ENCODE measurements at places on chromosomes 1 and 21.

DNA sequence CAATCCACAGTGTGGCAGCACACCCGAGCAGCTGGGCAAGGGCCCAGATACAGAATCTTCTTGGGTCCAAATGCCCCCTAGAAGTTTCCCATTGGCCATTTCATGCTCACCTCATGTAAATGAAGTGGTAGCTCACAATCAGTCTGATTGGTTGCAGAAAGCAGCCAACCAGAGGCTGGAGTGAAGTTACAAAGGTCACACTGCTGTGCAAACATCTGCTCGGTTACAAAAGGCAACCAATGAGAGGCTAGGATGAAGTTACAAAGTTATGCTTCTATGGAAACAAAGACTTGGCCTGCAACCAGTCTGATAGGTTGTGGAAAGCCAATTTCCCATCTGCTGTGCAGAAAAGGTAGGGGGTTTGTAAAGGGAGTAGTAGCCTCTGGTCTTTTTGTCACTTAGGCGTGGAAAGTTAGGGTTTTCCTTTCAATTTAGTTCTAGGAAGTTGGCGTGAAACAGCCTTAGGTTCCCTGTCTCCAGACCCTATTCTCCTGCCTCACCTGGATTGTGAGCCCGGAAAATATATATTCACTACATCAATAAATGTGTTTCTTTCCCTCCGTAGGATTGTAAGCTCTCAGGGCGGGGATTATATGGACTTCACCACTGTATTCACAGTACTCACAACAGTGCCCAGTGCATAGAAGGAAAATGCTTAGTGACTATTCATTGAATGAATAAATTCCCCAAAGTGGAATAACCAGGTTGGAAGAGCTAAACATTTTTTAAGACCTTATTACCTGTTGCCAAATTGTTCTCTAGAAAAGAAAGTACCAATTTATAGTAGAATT, 91.9 kb downstream of the URB2 start:
- no peak for DNase-seq

GRCh38 chr1:53734650-53735211, 4.2 kb downstream of the GLIS1 start:
- no peak for DNase-seq

GRCh38 chr1:72281144-72281543, 1.2 kb downstream of the NEGR1 start:
- no peak for DNase-seq

- DNase-seq = no peak
These were observed 47.9 kb downstream of the NPHP4 start for GRCh38 chr1:5944154-5944842.

GRCh38 chr1:40344597-40344996, 27.5 kb upstream of the COL9A2 start:
- no peak for DNase-seq

GRCh38 chr1:117594261-117594990, 11.4 kb upstream of the TENT5C start:
- no peak for DNase-seq

DNA sequence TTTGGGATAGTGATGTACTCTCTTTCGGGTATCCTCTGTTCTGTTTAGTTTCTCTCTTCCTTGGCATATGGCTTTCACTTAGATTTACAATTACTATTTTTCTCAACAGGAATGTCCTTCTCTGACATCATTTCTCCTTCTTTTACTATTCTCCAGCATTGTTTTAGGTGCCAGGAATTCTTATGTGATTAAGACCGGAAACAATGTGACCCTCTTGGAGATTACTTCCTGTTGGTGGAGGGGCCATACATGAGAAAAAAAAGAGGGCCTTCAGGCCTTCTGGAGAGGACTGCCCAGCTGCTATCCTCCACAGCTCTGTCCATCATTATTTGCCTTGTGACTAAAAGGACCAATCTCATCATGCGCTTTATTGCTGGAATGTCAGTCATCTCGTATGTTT, 50.4 kb upstream of the ADAMTS5 start:
- DNase-seq = no peak

DNA sequence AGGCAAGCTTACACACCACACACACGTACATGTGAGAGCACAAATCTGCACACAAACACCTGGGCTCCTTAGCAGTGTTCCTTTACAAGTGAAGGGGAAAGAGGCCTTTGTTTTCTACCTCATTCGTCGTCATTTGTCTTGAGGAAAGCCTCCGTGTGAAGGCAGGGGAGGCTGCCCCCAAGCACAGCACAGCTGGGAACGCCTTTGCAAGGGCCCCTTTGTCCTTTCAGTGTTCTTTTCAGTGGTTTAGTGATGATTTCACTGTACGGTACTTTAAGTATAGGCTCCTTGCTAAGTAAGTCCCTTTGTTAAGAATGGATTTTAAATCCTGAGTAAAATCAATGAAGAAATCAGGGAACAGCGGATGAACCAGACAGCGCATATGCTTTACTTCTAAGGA, 94.1 kb downstream of the PGBD5 start:
- no peak for DNase-seq

GRCh38 chr1:40593449-40594186, 62.2 kb downstream of the ZNF684 start:
- DNase-seq = no peak

- no peak for DNase-seq
These were observed 17.7 kb downstream of the TCP10L start for GRCh38 chr21:32567626-32568025.

DNA sequence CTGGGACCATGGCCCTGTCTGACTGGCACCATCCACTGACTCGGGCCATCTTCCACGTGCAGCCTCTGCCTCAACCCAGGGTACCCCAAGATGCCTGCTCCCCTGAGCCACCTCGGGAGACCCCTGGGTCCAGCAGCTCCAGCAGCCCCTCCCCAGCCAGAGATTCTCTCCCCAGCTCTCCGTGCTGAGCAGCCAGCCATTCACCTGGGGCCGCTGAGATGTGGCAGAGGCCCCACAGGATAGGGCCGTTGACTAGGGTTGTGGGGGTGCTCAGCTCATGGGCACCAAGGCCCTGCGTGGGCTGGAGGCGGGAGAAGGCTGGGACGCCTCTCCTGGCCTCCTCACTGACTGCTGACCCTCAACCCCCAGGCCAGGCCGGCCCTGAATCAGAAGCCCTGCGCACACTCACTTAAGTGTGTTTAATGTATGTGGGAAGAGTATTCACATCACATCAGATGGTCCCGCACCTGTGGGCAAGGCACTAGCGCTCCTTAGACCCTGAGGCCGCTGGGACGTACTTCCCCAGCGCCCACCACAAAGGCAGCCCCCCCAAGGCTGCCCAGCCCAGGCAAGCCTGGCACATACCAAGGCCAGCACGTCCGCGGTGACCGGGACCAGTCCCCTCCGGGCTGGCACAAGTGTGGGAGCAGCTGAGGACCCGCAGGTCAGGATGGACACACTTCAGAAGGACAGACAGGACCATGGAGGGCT, 27.8 kb downstream of the SLC19A1 start:
- DNase-seq = no peak

GRCh38 chr1:111967067-111967690, 22.3 kb downstream of the KCND3 start:
- DNase-seq = no peak

GRCh38 chr21:26920055-26920454, 46.8 kb downstream of the ADAMTS5 start:
- no peak for DNase-seq

DNA sequence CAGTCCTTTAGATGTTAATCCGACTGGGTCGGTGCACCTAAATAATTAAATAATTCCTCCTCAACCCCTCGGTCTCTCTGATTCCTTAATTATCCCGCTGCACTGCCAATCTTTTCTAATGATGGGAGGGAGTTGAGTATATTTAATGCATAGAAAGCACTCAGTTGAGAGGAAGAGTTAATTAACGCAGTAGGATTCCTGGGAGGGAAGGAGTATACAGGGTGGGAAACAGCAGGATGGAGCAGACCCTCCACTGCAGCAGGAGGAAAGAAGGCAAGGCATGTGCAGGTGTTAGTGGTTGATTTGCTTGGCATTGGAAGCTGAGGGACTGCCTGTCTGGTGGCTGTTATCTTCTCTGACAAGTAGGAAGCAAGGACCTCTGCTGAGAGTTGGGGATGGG, 9.9 kb upstream of the REN start:
- no peak for DNase-seq

GRCh38 chr1:72637593-72637992, 355.3 kb upstream of the NEGR1 start:
- DNase-seq = no peak

DNA sequence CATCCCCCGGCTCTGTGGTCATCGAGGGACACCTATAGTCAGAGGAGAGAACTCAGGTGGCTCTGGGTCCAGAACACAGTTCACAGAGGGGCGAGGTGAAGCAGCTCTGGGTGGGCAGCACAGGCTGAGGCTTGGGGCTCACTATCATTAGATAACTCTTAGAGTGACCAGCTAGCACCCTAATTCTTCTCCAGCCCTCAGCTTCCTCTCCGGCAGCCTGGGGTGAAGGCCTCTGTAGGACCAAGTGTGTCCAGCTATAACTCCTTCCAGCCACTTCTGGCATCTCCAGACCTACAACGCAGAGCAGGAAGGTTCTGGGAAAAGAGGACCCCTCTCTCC, 1.4 kb downstream of the ARTN start:
- no peak for DNase-seq

- DNase-seq = no peak
These were observed 521.6 kb upstream of the BEND5 start for GRCh38 chr1:49298304-49298703.

GRCh38 chr1:27332536-27333281, 9.1 kb upstream of the SYTL1 start:
- DNase-seq = peak; percentile 47

GRCh38 chr1:4626560-4627319, 27.7 kb upstream of the AJAP1 start:
- DNase-seq = no peak

GRCh38 chr1:41719590-41719989, 199.1 kb downstream of the HIVEP3 start:
- DNase-seq = no peak

DNA sequence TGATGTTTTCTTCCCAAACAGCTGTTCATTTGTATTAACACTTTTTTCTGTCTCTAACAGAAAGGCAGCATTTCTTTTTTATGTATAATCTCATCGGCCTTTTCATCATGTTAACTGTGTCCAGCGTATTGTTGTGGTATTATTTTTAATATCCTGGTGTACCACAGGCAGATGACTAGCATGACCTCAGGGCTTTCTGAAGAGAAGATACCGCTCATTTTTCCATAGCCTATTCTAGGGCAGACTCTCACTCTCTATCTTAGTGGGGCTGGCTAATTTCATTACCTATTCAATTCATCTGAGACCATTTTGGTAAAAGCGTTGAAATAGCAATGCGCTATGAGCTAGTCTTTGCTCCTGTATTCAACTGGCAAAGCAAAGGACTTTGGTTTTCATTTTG, 209.9 kb downstream of the SDCCAG8 start:
- no peak for DNase-seq

GRCh38 chr1:6281511-6282402, 20.9 kb upstream of the GPR153 start:
- DNase-seq = no peak

DNA sequence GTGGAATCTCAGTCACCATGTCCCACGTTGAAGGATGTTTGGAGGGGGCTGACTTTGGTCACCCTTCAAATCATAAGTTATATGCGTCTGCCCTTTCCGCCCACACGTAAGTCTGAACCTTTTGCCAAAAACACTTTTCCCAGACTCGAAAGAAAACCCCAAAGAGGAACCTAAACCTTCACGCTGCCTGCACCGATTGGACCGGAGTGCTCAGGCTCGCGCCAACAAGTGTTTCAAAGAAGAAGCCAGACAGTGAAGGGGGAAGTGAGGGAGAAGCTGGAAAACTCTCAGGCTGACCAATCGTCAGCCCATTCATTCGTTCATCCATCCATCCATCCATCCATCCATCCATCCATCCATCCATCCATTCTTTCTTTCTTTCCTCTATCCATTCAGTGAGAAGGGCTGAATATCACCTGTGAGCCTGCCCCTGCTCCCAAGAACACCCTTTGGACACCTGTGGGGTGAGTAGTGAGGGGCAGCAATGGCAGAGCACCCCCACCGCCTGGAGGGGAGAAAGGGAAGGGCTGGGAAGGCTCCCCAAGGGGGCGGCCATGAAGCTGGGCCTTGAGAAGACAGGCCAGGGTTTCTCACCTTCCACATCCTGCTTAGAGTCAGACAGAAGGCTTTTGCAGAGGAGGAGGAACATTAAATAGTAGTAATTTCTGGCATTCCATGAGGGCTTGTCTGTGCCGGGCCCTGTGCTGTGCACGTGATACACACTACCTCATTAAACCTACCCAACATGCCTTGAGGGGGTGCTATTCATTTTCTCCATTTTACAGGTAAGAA, 27.1 kb upstream of the RUNX3 start:
- no peak for DNase-seq

DNA sequence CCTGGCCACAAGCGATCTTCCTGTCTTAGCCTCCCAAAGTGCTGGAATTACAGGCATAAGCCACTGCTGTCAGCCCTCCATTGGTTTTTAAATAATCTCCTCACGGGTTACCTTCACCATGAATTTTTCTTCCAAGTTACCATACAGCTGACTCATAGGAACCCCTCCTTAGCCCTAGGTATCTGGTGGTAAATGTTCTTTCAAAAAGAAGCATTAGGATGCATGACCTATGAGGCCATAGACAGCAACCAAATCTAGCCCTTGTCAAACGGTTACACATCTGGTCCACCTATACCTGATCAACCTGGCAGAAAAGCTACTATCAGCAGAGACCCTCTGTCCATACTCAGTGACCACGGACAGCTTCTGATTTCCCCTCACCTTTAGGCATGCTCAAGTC, 12.7 kb upstream of the DEGS1 start:
- no peak for DNase-seq

GRCh38 chr1:19640363-19641316, 3.5 kb upstream of the NBL1 start:
- DNase-seq = no peak

Measured in stimulated activated CD8-positive, alpha-beta memory T cell treated with anti-CD3 and anti-CD28 coated beads, Interleukin-7, amount 100 ng/mL, for 1 hour (primary cell).